ENCODE measurements at places on chromosomes 2 and 18. TPM values are rescaled to one million over a fixed set of nuclear protein-coding genes. Genes with fewer than 3 reads are reported as not detected.

Gene PAX8
- 0.75 TPM for total RNA-seq

GRCh38 chr2:54479424-54479823, 23.3 kb downstream of the SPTBN1 start:
- no peak for DNase-seq
- H3K27ac ChIP-seq, result no peak overlapping the region
- no peak overlapping the region for H3K4me3 ChIP-seq

- H3K27me3 ChIP-seq, result no peaks in the 10 kb centered on the region
- no peaks in the 10 kb centered on the region for H3K36me3 ChIP-seq
- H3K4me1 ChIP-seq, result no peaks in the 10 kb centered on the region
- H3K4me3 ChIP-seq, result no peak overlapping the region
Observed at GRCh38 chr18:10299643-10300042, 154.8 kb upstream of the APCDD1 start.

DNA sequence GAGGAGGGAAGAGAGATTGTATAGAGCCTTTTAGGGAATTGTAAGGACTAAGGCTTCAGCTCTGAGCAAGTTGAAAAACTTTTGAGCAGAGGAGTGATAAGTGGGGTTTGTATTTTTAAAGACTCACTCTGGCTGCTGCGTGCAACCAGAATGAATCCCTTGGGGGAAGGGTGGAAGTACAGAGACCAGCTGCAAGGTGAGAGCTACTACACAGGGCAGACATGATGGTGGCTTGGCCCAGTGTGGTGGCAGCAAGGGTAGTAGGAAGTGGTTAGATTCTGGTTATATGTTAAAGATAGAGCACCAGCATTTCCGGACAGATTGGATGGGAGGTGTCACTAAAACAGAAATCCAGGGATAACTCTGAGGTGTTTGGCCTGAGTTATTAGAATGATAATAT, 10.1 kb upstream of the SESTD1 start:
- no peaks in the 10 kb centered on the region for H3K36me3 ChIP-seq
- no peaks in the 10 kb centered on the region for H3K4me1 ChIP-seq
- no peak overlapping the region for H3K4me3 ChIP-seq
- DNase-seq, result no peak

GRCh38 chr2:55703350-55703749, 9.7 kb upstream of the PNPT1 start:
- H3K27ac ChIP-seq, result no peak overlapping the region
- H3K27me3 ChIP-seq, result no peaks in the 10 kb centered on the region
- H3K4me1 ChIP-seq, result no peaks in the 10 kb centered on the region
- DNase-seq, result no peak
- no peak overlapping the region for H3K4me3 ChIP-seq
- H3K36me3 ChIP-seq, result no peaks in the 10 kb centered on the region

DNA sequence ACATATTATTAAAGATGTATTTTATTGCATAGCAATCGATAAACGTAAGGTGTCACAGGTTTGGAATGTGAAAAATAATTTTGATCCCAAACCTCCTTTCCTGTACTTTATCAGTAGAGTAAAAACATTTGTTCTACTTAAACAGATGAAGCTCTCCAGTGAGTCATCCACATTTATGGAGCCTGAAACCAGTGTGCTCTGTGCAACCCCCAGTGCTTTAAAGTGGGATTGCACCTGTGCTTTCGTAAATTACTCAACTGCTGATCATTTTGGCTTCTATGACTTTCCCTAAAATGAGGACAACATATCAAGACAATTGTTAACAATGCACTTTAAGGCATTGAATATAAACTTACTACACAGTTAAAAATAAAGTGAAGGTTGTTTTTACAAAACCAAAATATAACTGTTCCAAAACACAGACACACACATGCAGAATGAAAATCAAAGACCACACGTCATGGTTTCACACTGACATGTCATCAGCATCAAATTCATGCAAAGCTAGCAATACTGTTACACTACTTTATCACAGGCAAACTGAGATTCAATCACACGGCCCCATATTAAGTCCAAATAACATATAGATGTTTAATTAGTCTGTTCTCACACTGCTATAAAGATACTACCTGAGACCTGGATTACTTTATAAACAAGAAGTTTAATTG, 9.7 kb downstream of the TMEM18 start:
- peak; percentile 48 for DNase-seq
- no peak overlapping the region for H3K27ac ChIP-seq
- H3K4me1 ChIP-seq, result no peaks in the 10 kb centered on the region
- H3K36me3 ChIP-seq, result no peaks in the 10 kb centered on the region
